ENCODE measurements at places on chromosomes 6 and 20.
A peak's percentile ranks its signal among the peaks of the same experiment; 100 is the strongest.

DNA sequence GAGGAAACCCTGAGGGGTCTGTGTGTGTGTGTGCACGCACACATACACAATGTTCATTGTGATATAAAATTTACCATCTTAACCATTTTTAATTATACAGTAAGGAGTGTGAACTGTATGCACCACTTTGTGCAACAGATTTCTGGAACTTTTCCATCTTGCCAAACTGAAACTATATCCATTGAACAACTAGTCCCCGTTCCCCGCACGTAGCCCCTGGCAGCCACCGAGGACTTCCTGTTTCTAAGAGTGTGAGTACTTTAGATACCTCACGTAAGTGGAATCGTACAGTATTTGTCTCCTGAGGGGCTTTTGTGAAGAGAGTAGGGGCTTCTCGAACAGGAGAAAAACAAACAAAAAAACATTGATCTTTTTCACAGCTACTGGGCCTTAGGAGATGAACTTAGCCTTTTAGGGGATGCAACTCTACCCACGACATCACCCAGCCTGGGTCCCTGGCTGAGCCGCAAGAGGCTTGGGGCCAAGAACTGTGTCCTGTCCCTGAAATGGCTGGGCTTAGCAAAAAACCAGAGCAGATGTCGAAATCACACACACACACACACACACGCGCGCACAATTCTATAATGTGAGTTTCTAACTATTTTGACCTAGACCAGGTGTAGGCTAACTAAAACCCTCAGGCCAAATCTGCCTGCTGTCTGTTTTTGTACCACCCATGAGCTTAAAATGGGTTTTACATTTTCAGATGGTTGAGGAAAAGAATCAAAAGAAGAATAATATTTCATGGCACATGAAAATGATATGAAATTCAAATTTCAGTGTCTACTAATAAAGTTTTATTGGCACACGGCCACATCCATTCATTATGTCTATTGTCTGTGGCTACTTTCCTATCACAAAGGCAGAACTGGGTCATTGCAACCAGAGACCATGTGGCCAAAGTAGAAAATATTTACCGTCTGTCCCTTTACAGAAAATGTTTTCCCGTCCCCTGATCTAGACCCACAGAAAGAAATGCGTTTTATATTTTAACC is 144.2 kb downstream of the EYA2 start:
- no peak for DNase-seq

GRCh38 chr6:109221543-109222195 is 126.4 kb downstream of the CEP57L1 start:
- no peak for DNase-seq

GRCh38 chr6:134534708-134535149 is 216.8 kb upstream of the SGK1 start:
- DNase-seq, result peak; percentile 29

GRCh38 chr6:44775121-44775520 is 387.6 kb downstream of the CDC5L start:
- no peak for DNase-seq

- no peak for DNase-seq
Observed at GRCh38 chr6:118372413-118372812, 175.7 kb upstream of the PLN start.

DNA sequence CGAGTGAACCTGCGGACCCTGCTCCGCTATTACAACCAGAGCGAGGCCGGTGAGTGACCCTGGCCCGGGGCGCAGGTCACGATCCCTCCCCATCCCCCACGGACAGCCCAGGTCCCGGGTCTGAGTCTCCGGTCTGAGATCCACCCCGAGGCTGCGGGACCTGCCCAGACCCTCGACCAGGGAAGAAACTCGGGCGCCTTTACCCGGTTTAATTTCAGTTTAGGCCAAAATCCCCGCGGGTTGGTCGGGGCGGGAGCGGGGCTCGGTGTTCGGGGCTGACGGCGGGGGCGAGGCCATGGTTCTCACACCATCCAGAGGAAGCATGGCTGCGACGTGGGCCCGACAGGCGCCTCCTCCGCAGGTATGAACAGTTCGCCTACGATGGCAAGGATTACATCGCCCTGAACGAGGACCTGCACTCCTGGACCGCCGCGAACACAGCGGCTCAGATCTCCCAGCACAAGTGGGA is 46.9 kb upstream of the TRIM26 start:
- no peak for DNase-seq

DNA sequence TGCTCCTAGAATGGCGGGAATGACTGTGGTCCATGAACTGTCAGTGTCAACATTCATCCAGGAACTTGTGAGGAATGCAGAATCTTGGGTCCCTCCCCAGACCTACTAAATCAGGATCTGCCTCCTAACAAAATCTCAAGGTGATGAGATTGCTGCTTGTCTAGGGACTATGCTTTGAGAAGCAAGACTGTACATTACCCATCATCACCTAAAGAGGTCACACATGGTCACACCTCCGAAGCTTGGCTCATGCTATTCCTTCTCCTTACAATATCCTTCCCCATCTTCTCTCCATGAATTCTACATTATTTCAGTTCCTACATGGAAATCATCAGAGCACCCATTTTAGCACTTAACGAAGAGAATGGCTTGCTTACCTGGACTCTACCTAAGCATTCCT is 102.3 kb upstream of the JARID2 start:
- DNase-seq, result no peak

DNA sequence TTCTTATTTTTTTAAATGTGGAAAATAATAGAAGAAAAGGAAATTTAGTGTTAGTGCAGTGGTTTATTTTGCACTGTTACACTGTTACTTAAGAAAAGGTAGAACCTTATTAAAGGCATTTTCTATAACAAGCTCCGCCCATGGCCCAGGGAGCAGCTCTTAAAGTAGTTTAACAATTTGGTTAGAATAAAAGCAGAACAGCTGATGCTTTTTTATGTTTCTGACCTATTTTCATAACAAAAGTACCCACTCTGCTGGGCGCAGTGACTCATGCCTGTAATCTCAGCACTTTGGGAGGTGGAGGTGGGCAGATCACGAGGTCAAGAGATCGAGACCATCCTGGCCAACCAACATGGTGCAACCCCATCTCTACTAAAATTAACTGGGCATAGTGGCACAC is 32.6 kb downstream of the DSTN start:
- DNase-seq, result no peak

GRCh38 chr20:22438926-22439325 is 145.4 kb downstream of the FOXA2 start:
- DNase-seq, result no peak

GRCh38 chr6:1263039-1263849 is 48.7 kb upstream of the FOXQ1 start:
- no peak for DNase-seq

DNA sequence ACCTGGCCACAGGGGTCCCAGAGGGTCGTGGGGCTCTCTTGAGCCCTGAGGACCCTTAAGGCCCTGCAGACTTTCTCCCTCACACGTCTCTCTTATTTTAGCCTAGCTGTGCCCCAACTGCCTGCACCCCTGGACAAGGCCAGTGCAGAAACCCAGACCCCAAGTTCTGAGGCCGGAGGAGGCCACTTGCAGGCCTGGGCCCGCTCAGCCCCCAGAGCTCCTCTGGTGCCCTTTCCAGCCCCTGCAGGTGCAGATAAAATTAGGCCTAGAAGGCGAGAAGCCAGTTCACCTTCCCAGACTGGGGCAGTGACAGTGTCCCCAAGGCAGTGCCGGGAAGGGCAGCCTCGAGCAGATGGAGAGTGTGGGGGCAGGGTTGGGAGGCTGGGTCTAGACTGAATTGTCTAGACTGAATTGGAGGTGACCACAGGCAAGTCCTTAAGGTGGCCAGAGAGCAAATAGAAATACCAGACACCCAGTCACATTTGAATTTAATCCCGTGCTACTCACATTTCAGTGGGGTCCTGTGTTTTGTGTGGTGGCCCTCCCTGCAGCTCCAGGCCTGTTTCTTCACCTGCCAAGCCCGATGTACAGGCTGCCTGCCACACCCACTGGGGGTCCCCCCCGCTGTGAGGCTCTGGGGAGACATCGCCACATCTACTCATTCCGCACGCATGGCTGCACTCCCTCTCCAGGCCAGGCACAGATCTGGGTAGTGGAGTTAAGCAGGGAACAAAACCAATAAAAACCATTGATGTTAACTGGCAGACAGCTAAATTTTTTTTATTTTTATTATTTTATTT is 8.6 kb upstream of the IP6K3 start:
- no peak for DNase-seq

DNA sequence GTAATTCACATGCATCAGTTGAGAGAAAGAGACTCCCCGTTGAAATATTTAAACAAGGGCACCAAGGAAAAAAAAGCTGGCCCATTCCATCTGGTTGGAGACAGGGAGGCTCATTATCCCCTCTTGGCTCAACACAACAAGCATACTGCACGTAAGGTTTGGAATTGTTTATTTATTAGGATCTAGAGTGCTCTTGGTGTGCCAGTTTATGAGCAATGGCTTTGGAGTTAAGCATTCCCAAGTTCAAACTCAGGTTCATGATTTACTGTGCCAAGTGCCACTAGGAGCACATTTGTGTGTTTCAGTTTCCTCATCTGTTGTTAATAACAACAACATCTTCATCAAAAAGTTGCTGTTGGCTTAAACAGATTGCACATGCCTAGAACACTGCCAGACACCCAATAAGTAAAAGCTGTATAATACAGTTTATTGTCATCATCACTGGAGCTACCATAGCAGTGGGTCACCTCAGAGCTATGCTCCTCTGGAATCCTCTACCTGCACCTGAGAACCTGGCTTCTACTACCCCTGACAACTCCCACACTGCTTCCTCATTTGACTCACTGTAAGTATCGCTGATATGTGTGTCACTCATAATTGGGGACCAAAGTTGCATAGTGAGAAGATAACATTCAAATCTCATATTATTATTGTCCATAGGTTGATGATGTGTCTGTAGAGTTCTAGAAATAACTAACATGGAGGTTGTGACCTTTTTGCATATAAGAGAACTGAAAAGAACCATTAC is 5.4 kb downstream of the SLC17A3 start:
- no peak for DNase-seq

- DNase-seq, result no peak
Observed at GRCh38 chr20:63966944-63967322, 2.8 kb downstream of the ZNF512B start.

DNA sequence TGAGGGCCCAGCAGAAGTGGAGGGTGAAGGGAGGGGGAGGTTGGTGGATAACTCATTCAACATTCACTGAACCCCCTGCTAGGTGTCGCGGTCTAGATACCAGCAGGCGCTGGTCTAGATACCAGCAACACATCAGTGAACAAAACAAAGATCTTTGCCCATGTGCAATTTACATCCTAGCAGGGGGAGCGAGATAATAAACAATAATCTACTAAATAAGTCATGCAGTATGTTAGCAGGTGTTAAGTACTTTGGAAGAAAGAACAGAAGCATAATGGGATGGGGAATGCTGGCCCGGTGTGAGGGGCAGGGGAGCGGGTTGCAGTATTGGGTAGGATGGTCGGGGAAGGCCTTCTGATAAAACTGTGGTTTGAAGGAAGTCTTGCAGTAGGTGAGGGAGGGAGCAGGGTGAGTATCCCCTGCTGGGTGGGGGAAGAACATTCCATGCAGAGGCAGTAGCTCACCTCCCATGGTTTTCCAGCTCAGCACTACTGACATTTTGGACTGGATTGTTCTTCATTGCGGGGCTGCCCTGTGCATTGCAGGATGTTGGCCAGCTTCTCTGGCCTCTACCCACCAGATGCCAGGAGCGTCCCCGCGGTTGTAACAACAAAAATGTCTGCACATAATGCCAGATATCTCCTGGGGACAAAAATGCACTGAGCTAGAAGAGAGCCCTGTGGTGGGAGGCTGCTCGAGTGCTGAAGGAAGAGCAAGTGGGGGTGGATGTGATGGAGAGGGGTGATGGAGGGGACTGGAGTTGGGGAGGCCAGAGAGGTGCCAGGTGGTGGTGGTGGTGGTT is 117.3 kb downstream of the TOX2 start:
- peak; percentile 22 for DNase-seq

GRCh38 chr6:170152124-170152926 is 138.6 kb downstream of the DLL1 start:
- DNase-seq, result no peak

- DNase-seq, result no peak
Observed at GRCh38 chr20:57667924-57668782, 41.7 kb downstream of the PMEPA1 start.
